Natural killer cell (primary cell): ENCODE measurements at places on chromosomes 7 and 10.

DNA sequence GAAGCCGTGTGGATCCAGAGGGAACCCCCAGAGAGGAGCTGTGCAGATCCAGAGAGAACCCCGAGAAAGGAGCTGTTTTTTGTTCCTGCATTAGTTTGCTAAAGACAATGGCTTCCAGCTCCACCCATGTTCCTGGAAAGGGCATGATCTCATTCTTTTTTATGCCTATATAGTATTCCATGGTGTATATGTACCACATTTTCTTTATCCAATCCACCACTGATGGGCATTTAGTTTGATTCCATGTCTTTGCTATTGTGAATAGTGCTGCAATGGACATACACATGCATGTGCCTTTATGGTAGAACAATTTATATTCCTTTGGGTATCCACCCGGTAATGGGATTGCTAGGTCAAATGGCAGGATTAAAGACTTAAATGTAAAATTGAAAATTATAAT, 95.4 kb upstream of the RHEB start:
- DNase-seq, result no peak

- no peak for DNase-seq
These were observed 595.4 kb upstream of the GHITM start for GRCh38 chr10:83543691-83544462.

GRCh38 chr10:52526251-52526823, 212.3 kb downstream of the DKK1 start:
- no peak for DNase-seq

DNA sequence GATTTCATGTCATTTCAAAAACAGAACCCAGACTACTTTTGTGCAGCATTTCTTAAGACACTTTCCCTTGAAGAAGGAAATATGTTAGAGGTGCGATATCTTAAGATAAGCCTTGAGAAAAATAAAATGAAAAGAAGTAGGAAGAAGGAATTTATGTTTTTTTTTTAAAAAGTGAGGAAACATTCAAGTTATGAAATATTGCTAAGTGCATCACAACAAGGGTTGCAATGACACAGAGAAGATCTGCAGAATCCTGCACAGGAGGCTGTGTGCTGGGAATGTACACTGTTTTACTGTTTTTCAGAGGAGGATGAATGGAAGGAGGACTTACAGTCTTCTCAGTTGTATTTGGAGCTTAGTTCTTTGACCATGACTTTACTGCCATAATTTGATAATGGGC, 79.8 kb upstream of the NME8 start:
- no peak for DNase-seq

- no peak for DNase-seq
These were observed 237.7 kb downstream of the ETV1 start for GRCh38 chr7:13751766-13752165.

GRCh38 chr7:122412441-122412840, 107.9 kb upstream of the FEZF1 start:
- DNase-seq, result no peak

- no peak for DNase-seq
These were observed 35.5 kb downstream of the RBM20 start for GRCh38 chr10:110679486-110680272.

- no peak for DNase-seq
These were observed 10.7 kb downstream of the CUTC start for GRCh38 chr10:99742701-99743100.

- DNase-seq, result peak; percentile 44
These were observed 631 bp downstream of the OTUD1 start for GRCh38 chr10:23439452-23439960.

DNA sequence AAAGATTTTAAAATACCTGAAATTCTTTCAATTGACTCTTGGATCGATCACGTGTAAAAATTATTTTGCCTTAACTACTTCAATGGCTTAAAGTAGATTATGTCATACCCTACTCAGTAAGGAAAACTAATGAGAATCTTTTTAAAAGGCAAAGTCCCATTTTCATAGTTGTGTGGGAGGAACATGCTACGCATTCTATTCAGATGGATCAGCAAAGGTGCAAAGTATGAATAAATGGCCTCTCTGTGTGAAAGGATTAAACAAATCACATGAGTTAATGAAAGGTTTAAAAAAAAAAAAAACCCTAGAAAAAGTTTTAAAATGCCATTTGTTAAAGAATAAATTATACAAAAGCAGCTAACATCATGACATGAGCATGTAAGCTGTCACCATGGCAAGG, 77.1 kb downstream of the ENO4 start:
- DNase-seq, result no peak

DNA sequence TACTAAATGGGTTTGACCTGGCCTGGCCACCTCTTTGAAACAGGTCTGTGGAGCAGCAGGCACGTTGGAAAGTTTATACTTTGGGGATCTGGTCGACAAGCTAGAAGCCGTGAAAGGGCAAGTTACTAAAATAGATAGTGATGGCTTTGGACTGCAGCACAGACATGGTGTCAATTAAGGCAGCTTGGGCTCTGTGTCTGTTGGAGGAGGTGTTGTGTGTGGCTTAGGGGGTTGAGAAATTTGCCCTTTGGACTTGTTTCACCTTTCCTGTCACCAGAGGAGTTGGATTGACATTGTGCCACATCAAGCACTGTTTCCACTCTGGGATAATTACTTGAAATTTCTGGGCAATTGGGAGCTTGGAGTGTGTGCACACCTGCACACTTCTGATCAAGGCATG, 251.8 kb upstream of the MKI67 start:
- DNase-seq, result no peak

GRCh38 chr7:76142861-76143260, 58.8 kb upstream of the SRRM3 start:
- peak; percentile 58 for DNase-seq

DNA sequence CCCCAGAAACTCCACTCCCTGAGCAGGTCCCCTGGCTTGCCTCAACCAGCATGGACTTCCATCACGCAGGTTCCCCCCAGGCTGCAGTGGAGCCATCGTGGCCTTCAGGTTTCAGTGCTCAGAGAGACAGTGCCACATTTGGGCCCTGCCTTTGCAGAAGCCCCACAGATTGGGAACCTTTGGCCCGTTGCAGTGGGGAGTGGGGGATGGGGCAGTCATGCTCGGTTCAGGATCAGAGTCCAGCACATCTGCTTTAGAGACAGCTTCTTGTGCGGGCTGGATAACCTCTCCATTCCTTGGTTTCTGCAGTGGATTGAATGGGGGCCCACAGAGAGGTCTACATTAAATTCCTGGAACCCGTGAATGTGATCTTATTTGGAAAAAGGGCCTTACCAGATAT, 183.9 kb downstream of the EBF3 start:
- DNase-seq, result no peak

DNA sequence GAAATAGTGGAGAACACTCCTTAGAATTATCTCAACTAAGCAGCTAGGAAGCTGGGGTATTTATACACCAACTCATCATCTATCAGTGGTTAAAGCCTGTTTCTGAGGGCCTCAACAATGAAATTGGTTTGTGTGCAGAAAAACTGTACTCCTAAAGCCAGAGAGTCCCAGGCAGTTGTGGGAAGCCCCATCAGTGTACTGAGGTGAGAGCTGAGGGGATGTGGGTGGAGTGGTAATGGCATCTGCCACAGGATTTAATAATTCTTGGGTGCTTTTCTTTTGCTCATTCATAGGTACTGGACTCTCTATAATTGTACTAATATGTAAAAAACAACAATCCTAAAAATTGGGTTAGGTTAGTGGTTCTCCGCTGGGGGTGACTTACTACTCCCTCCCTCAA, 267.5 kb downstream of the PTEN start:
- DNase-seq, result no peak

GRCh38 chr7:33750177-33750576, 155.2 kb upstream of the BMPER start:
- no peak for DNase-seq

DNA sequence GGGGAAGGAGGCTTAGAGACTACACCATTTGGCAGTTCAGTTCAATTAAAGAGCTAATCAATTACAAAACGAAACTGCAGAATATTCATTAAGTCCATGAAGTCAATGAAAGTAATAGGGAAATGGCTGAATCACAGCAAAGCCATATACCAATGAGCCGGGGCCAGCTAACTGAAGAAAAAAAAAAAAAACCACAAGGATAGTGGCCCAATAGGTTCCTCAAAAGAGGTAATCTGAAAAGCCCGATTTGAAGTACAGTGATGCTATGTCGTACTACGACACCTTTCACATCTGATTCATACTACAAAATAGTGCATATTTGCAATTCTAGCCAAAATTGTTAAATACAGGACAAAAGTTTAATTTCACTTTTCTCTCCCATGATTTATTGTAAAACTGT, 2.5 kb downstream of the ARHGAP12 start:
- DNase-seq, result no peak
